ENCODE measurements at places on chromosomes 3 and 15.

DNA sequence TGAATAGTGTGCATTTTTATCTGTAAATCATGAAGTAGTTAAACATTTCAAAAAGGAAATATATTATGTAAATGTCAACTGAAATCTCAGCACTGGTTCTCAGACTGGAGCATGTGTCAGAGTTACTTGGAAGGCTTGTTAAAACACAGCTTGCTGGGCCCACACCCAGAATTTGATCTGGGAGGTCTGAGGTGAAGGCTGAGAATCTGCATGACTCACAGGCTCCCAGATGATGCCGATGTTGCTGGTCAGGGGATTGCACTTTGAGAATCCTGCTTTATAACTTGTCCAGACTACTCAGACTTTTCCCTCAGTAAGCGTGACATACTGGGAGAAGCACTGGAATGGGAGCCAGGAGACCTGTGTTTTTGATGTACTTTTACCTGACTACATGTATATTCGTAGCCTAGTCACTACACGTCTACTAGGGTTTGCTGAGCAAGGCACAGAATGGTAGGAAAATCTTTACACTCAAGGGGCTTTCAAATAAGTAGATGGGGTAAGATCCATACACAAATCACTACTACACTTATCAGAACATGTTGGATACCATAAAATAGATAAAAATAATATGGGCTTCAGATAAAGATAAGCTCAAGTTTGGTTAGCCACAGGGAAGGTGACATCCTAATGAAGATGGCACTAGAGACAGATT lies 77.1 kb upstream of the MEX3B start:
- DNase-seq: peak; percentile 55

DNA sequence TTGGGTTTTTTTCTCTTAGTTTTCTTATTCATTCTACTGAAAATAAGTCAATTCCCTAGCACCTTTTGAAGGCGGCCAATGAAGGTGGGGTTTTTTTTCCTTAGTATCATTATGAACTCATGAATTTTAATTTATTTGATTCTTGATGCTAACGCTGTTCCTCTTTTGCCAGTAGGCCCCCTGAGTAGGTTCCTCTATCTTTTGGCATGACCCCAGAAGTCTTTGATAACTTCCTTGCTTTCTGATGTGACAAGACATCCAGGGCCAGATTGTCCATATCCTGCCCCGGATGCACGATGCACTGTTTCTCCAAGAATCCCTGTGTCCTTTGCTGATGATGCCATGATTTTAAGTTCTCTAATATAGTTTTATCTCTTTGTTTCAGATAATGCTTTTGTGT lies 20.6 kb downstream of the LRRK1 start:
- no peak for DNase-seq

GRCh38 chr3:149224736-149225594 lies 3.3 kb upstream of the CP start:
- DNase-seq: no peak

DNA sequence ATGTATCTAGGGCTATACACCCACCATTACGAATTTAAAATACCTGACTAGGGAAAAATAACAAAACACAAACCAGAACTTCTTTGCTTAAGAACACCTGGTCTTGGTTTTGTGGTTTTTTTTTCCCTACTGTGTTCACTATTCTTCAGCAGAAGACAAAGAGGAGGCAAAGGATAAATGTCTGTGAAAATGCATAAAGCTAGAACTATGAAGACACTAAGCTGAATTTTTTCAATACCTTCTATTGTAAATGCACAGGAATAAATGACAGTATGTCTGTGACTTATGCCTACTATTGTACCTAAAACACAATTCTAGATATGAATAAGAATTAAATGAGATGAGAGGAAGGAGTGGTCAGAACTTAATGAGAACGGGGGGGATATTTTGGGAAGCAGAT lies 86.9 kb downstream of the TBL1XR1 start:
- DNase-seq: no peak

DNA sequence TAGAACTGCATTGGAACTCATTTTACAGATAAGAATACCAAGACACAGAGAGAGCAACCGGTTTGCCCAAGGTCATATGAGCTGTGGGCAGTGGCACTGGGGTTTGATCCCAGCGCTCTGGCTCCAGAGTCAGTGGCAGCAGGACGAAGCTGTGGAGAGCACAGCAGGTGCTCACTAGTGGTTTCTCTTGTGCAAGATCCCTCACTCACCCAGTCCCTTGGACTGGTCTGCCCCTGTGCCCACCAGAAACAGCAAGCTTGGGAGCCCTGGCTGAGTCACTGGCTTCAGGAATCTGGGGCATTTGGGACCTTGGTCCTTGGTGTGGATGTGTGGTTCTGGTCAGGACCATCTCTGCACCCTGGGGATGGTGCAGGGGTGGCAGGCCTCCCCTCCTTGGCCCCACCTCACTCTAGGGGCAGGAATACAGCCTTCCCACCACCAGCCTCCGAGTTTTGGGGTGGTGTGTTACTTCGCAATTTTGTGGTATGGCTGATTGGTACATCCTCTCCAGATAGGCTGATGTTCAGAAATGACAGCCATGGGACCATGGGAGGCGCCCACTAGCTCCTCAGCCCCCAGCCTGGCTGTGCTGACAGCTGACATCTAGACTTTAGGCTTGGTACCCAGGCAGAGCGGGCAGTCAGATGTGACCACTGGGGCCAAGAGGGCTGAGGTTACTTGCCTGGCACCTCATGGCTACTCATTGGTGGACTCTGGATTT lies 104.6 kb downstream of the LSM3 start:
- DNase-seq: no peak

DNA sequence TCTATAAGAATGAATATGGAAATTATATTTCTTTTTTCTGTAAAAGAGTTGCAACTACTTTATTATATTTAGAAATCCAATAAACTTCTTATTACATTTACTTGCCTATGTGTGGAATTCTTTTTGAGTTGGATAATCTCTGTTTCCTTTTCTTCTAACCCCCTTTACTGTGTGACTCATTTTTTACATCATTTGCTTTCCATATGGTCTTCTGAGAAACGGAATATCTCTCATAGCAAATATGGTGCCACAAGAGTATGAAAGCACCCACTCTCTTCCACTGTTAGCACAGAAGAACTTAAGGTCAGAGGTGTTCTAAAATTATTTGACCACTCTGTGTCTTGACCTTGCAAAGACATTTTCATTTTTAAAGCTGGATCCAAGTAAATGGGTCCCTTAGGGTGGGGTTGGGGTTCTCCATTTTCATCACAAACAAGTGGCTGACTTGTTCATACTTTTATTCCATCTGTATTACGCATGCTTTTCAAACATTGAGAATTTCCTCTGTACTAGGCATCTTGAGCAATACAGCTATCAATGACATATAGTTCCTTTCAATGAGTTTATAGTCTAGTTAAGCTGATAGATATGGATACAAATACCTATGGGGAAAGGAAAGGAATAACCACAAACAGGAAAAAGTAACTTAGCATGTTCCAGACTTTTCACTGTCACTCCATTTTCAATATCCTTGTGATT lies 281.1 kb upstream of the TPRG1 start:
- DNase-seq: no peak

GRCh38 chr15:74406992-74407705 lies 26.6 kb downstream of the SEMA7A start:
- no peak for DNase-seq

DNA sequence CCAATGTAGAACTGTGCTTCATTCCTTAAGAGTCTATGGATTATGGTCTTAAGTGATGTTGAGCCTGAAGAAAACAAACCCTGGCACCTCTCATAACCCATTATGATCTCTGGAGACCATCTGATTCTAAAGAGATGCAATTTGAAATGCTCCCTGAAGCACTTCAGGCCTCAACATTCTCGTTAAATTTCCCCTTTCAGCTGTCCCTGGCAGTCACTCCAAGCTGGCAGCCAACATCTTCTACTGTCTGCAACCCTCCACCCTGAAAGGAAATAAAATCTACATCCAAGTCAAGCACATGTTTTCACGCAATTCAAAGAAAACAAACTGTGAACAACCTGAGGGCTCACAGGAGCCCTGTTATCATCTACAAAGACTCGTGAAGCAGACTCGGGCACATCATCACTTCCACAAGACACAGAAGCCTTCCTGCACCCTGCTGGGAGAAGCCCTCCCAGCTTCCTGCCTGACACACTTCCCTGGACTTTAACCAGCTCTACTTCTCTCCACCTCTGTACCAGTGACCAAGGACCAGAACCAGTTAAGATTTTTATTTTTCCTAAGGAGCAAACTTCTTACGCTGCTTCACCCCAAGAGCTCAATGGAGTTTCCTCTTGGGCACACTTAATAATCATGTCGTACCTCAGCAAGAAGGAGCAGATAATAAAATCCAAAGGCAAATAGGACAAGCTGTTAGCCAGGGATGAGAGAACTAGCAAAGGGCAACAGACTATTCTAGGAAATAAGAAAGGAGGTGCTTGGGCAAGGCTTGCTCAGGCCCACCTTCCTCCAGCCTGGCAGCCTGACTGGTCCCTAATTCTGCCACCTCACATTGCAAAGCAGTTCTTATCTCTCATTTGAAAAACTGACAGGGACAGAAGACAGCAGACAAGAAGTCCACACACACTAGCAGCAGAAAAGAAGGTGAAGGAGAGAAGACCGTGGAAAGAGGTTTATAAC lies 67.1 kb downstream of the MAGI1 start:
- DNase-seq: no peak

GRCh38 chr3:5465183-5465582 lies 277.7 kb downstream of the EDEM1 start:
- DNase-seq: no peak

DNA sequence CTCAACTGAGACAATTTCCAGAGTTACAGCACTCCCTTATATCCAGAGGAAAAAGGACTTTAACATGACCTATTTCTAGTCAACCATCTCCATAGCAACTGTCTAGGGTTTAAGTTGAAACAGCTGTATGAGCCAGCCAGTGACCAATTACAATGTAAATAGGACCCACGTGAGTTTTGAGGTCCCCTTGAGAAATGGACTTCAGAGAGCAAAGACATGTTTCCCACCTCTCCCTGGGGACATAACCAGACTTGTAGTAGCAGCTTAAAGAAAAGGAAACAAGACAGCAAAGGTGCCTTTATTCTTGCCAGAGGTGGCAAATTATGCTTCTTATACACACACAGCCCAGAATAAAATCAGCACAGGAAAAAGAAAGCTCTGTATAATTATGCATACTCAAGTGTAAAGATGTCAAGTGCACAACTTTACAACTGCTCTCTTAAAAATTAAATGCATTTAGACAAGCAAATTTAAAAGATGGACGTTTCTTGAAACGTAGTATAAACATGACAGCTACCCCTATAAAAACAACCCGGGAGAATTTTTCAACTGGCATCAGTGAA lies 40.2 kb downstream of the SUMF1 start:
- no peak for DNase-seq

- DNase-seq: peak; percentile 74
Observed at GRCh38 chr3:8658306-8659212, 14.0 kb upstream of the SSUH2 start.

- DNase-seq: no peak
Observed at GRCh38 chr3:153339065-153339464, 177.0 kb downstream of the RAP2B start.
